ENCODE measurements at places on chromosomes 3 and 15.

DNA sequence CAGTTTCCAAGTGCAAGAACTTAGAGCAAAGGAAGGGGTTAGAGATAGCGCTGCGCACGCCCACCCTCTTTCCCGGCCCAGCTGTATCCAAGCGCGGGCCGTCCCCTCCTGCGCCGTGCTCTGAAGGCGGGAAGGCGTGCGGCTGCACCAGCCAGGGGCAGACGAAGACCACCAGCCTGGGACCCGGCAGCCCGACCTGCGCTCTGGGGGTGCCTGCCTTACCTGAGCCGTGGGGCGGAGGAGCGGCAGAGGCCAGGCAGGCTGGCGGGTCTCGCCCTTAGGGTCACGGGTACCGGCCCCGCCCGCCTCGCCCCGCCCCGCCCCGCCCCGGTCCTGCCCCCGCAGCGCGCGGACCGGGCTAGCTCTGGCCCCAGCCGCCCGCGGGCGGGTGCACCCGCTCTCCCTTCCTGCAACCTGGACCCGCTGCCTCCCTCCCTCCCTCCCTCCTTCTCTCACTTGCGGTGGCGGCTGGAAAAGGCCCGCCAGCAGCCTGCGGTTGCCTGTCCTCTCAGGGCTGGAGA lies at the start of gene WDR72:
Gene WDR72 (minus strand): TSS at position 253 of the 521 bp plus-strand sequence. CDS start 26,514 bp downstream, outside the sequence.
- no peak for DNase-seq

DNA sequence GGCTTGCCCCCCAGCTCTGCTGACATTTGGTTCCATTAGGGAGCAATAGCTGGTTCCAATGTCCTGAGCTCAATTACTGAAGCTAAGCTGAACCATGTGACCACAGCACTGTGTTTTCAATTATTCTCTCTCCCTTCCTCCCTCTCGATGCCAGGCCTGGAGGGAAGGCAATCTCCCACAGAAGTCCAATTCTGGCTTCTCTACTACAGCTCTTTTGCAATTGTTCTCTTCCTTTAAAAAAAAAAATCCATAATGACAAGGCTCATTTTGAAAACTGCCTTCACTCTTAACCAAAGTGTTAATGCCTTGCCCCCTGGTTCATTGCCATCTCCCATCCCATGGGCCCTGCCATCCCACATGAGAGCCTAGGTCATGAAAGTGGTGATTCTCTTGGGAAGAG lies 24.8 kb downstream of the IL16 start:
- DNase-seq = no peak

- no peak for DNase-seq
Measured at GRCh38 chr3:160810362-160811236, 54.6 kb downstream of the PPM1L start.

DNA sequence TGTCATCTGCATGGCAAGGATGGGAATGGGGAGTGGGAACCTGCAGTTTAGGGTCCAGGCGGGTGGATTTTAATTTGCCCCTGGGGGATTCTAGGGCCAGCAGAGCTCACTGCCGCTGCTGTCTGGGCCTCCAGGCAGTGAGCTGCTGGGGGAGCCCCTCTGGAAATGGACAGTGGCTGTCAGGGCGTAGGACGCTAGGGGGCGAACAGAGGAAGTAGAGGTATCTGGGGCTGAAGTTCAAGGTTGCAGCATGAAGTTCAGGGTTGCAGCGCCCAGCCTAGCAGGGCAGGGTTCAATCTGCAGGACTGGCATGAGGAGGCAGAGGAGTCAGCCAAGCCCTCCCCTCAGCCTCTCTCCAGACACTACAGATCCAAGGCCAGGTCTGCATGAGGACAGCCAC lies 49.5 kb downstream of the APBA2 start:
- peak; percentile 36 for DNase-seq

DNA sequence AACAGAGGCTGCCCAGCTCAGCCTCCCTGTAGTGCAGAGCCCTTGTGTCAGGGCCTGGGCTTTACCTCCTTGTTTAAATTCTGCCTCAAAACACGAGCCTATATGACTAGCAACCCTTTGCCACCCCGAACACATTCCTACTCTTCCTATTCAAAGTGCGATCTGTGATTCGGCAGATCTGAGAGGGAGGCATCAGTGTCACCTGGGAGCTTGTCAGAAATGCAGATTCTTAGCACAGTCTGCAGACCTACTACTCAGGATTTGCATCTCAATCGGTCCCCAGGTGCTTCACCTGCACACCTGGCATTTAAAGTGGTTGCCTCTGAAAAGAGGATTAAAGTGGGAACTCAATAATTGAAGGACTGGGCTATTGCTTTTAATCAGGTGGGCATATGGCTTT lies 273.2 kb upstream of the TOPAZ1 start:
- DNase-seq = no peak

GRCh38 chr3:187709155-187709554 lies 6.8 kb upstream of the RTP2 start:
- DNase-seq = no peak

DNA sequence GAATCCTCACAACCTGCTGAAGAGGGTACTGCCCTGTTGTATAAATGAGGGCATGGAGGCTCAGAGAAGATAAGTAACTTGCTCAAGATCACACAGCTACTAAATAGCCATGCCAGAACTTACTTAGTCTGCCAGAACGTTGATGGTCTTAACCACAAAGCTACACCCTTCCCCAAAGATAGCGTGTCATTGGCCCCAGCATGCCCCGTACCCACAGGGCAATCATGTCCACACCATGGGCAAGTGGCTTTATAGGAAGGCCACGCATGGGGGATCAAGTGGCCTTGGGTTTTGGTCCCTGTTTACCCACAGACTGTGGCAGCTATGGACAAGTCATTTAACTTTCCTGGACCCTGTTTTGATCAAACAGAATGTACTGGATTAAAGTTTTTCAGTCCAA lies 15.9 kb upstream of the ARHGEF3 start:
- no peak for DNase-seq

GRCh38 chr3:112605285-112605684 lies 35.7 kb downstream of the CCDC80 start:
- no peak for DNase-seq

- no peak for DNase-seq
Measured at GRCh38 chr15:40108061-40108854, 421 bp downstream of the BMF start.

DNA sequence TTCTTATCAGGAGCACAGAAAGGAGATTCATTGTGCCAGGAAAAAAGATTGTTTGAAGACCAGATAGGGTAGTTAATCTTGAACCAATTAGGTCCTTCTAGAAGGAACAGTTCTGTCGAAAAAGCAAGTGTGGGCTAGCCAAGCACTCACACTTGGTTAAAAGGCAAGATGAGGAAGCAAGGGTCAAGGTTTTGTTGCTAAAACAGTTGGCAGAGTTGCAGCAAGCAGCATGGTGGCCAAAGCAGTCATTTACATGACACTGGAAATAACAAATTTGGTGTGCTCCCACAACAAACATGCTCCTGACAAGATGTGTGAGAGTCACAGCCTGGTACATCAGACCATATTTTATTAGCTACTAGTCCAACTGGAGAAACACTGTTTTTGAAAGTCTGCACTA lies 228.0 kb upstream of the CFAP20DC start:
- DNase-seq = no peak

DNA sequence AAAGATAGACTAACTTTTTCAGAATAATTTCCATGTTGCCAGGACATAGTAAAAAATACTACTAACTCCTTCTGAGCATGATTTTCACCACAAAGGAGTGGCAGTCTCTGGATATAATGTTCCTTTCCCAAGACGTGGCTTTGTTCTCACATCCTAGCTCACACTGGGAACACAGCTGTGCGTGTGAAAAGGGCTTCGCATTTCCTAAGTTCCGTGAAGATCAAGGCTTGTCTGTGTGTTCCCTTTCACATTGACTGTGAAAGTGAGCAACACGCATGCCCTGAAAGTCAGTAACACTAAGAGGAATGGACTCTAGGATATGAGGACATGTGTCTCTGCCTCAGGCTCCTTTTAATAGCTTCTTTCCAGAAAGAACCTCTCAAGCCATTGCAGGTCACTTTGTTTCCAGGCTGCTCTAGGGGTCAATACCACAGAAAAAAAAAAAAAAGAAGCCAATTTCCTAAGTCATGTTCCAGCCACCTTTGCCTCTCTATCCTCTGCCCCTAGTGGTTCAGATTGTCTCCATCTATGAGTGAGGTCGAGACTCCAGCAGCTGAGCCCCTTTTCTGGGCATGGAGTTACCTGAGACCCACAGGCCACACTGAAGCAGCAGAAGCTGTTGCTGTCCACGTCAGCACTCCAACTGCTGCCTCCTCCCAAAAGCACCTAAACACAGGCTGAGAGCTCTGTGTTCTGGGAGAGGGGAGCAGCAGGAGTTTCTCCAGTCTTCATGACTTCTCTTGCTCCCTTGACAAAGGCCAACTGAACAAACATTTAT lies 355.9 kb downstream of the RSL24D1 start:
- DNase-seq = no peak
